Stimulated activated CD4-positive, alpha-beta T cell treated with anti-CD3 and anti-CD28 coated beads, TNF-alpha, amount 100 ng/mL, for 1 hour (primary cell): ENCODE measurements at places on chromosomes 12 and 14.

- DNase-seq = peak; percentile 37
Measured at GRCh38 chr14:80987235-80988032, 32.0 kb downstream of the TSHR start.

DNA sequence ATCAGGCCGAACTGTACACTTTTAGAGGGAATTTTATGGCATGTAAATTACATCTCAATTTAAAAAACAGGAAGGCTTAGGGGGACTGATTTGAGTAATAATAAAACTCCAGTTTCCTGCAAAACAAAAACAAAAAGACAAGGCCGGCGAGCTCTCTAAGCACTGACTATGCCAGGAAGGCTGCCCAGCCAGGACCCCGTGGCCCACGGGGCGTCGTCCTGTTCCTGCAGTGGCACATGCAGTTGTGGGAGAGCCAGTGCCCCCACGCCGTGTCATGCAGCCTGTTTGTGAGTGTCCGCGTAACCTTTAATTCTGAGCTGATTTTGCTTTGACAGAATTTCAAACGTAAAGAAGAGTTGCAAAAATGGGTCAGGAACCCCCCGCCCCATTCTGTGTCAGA lies 10.5 kb downstream of the XRCC3 start:
- no peak for DNase-seq

DNA sequence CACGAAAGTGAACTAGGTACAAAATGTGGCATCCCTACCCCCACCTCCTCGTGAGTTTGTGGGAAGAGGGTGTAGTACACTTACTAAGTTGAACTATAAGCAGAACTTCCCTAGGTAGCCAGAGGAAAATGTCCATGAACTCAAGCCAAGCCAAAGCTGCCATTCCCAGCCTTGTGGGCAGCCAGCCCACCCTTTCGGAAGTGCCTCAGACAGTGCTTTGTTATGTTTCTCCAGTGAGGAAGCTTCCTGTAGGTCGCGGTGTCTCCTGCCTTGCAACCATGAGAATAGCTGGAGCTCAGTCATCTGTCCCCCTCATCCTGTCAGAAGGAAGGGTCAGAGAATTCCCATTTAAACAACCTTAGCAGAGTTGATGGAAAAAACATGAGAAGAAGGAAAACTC lies 266.9 kb downstream of the DUSP6 start:
- no peak for DNase-seq

GRCh38 chr12:130301559-130301958 lies 36.1 kb upstream of the PIWIL1 start:
- no peak for DNase-seq

- no peak for DNase-seq
Measured at GRCh38 chr12:10130042-10130441, at the start of gene CLEC7A. TSS of gene CLEC7A (minus strand) at chr12:10130199. CDS start at chr12:10130082, 117 bp downstream.

GRCh38 chr12:111664961-111665865 lies 20.5 kb downstream of the BRAP start:
- no peak for DNase-seq

- no peak for DNase-seq
Measured at GRCh38 chr14:85234156-85235025, 295.6 kb upstream of the FLRT2 start.

DNA sequence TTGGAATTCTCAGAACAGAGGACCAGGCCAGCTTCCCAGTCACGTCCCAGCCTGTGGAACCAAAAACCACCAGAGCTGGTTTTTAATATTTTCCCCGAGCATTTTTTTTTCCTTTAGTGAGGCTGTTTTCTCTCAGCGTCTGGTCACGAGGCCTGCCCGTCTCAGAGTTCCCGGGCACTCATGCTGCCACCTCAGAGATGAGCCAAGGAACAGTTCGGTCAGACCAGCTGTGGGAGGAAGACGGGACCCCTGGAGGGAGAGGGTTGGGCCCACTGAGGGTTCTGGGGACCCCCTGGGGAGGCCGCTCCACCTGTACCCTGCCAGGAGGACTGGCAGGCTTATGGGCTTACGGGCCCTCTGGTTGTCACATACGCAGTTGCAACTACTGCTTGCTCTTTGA lies 39.9 kb downstream of the JDP2 start:
- DNase-seq = no peak

GRCh38 chr12:96988919-96989318 lies 81.9 kb downstream of the NEDD1 start:
- DNase-seq = no peak

GRCh38 chr12:20183563-20183962 lies 184.8 kb upstream of the PDE3A start:
- no peak for DNase-seq

- DNase-seq = no peak
Measured at GRCh38 chr12:53927220-53928029, 11.2 kb upstream of the HOXC13 start.

DNA sequence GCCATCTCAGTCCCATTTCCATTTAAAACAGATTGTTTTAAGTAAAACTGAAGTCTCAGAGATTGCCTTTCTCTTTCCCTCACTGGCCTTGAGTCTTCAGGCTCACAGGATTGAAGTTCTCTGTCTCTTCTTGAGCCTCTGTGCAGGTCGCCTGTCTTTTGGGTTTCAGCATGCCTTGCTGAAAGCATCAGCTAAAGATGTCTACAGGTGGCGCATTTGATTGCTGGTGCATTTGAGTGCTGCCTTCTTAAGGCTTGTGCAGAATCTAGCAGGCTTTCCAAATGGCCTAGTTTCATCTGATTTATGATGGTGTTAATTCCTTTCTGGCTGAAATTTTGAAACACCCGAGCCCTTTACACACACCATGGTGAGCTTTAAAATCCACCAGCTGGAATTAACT lies 1062.2 kb upstream of the FBXO33 start:
- DNase-seq = no peak

- DNase-seq = no peak
Measured at GRCh38 chr14:22535126-22535525, 53.9 kb downstream of the DAD1 start.

DNA sequence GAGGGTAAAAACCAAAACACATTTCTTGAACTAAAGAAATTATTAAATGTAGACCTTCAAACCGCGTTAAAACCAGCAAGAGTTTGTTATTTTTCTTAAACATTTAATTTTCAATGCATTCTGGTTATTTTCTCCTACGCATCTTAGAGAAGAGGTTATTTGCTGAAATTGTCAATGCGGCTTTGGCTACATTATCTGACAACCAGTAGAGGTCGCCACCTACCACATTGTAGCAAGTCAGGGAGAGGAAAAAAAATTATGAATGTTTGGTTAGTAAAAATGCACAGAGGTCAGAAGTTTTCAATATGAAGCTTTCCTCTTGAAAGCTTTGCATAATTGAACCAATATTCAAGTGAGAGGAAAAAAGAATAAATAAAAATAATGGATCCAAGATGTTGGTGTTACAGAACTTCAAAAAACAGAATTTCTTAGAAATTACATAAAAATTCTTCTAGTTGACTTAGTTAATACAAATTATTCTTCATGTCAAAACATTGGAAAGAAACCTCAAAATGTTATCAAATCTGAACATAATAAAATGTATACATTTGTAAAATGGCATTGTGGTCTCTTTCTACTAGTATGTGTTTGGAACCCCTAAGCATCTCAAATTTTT lies 159.4 kb upstream of the TMTC2 start:
- DNase-seq = no peak

DNA sequence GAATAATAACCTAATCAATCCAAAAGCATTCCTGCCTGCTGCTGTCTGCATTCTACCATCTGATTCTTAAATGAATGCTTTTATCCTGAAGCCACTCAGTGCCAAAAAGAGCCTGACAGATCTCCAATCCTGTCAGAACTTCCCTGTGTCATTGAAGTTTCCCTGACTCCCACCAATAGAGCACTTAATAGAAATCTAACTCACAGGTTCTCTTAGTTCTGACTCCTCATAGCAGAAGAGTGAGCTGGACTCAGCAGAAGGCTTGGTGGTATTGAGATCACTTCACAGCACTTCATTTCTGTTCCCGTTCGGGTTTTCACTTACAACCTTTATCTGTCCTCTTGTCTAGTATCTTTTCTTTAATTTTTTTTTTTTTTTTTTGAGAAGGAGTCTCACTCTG lies 102.6 kb downstream of the OTOGL start:
- no peak for DNase-seq
